Activated naive CD4-positive, alpha-beta T cell (primary cell): ENCODE measurements at places on chromosomes 7 and 10.
A peak's percentile ranks its signal among the peaks of the same experiment; 100 is the strongest.

DNA sequence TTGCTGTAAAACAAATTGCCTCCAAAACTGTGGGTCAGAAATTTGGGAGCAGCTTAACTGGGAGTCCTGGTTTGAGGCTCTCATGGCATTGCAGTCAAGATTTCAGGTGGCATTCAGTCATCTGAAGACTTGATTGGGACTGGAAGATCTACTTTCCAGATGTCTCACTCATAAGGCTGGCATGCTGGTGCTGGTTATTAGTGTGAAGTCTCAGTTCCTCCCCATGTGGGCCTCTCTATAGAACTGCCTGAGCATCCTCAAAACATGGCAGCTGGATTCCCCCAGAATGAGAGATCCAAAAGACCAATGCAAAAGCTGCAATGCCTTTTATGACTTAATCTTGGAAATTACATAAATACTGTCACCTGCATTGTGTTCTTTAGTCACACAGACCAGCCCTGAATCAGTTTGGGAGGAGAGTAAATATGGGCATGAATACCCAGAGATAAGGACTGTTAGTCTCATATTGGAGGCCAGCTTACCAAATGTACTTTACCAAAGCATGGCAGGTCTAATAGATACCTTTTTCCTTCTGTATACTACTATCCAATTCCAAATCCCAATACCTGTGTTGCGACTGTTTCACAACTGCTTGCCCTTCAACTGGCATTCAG, 6.5 kb upstream of the HERPUD2 start:
- no peak for DNase-seq

DNA sequence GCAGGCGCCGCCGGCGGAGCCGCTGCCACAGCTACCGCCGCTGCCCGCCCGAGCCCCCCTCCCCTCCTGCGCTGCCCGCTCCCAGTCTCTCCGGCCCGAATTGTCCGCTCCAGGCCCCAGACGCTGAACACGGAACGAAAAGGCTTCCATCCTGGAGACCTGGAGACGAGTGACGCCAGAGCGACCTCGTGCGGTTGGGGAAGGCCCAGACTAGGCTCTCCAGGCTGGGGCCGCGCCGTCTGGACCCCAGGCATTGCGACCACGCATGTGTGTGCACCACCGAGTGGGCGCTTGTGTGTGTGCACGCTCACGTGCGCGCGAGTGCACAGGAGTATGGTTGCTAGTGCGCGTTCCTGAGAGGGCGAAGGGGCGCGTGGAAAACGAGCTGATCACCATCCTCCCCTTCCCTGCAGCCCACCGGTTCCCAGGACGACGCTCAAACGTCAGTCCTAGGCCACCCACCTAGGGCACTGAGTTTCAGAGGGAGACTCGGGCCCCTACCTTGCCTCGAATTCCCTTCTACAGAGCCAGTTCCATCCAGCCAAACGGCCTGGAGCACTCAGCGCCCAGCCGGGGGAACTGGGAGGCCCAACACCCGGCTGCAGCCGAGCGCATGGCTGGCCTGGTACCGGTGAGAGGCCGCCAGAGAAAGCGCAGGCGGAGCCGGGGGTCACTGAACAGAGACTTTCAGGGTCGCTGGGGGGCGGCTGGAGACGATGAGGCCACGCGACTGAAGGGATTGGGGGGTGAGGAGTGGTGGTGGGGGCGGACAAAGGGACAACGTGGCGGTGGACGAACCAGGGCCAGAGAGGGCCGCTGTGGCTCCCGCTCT, 11.6 kb downstream of the LBX1 start:
- DNase-seq, result no peak

- DNase-seq, result no peak
These were observed 407.5 kb upstream of the PRKCQ start for GRCh38 chr10:6987536-6987945.

DNA sequence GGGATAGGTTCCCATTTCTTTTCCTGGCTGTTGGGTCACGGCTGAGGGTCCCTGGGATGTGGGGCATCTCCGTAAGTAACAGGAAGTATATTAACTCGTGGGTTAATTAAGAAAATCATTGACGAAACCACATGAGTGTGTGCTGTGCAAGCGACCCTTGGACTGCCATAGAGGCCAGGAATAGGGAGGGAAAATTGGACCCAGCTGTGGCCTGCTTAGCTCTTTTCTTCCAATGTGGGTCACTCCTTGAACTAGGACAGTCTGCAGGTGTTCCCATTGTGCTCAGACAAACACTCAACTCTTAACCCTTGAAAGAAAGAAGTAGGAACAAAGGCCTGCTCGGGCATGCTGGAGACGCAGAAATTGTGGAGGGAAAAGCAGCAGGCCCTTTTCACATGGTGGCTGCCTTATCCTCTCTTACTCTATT, 25.6 kb upstream of the PLEKHA1 start:
- DNase-seq, result no peak

DNA sequence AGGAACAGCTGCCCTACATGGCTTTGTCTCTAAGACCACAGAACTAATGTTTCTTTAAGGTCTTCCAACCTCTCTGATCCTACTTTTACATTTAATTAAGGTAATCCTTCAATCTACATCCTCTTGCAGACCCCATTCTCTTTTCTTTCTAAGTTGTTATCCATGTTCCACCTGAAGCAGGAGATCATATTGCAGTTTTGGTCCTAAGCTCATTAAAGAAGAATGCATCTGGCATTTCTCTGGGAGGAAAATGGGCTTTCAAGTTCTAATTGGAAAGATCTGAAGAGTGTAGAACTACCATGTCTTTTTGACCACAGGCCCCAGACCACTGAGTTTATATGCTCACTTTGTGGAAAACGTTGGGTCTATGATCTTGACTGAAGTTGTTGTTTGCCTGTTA, 111.2 kb downstream of the SEM1 start:
- DNase-seq, result no peak

GRCh38 chr10:117477211-117477947, 65.2 kb upstream of the EMX2 start:
- no peak for DNase-seq

GRCh38 chr10:16192337-16192736, 244.5 kb upstream of the PTER start:
- DNase-seq, result no peak

GRCh38 chr10:79948976-79949722, at the start of gene SFTPD:
Gene SFTPD (minus strand): TSS chr10:79949105. CDS start chr10:79946659, 2,446 bp downstream.
- no peak for DNase-seq

DNA sequence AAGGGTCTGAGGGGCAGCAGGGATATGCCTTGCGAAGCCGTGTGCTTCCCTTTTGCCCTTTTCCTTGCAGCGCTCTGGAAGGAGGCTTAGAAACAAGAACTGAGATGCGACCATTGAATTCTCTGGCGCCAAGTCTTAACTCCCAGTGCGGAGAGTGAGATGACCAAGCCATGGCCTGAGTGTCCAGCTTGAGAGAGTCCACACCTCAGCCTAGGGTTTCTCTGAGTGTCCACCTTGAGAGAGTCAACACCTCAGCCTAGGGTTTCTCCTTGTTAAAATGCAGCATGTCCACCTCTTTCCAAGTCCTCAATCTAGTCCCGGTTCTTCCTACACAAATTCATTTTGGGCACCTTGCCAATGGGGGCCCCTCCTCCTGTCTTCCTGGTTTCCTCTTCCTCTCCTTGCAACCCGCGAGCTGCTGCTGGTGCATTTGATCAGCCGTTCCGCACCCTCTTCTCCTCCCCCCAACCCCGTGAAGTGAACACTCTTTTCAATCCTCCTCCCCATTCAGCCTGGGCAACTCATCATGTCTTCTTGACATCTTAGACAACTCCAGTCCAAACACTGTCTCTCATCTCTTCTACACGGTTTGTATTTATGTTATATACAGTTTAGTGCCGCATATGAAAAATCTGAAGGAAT, 178.2 kb upstream of the PITRM1 start:
- DNase-seq, result no peak

- no peak for DNase-seq
These were observed 265.7 kb upstream of the BMPER start for GRCh38 chr7:33639552-33640197.

DNA sequence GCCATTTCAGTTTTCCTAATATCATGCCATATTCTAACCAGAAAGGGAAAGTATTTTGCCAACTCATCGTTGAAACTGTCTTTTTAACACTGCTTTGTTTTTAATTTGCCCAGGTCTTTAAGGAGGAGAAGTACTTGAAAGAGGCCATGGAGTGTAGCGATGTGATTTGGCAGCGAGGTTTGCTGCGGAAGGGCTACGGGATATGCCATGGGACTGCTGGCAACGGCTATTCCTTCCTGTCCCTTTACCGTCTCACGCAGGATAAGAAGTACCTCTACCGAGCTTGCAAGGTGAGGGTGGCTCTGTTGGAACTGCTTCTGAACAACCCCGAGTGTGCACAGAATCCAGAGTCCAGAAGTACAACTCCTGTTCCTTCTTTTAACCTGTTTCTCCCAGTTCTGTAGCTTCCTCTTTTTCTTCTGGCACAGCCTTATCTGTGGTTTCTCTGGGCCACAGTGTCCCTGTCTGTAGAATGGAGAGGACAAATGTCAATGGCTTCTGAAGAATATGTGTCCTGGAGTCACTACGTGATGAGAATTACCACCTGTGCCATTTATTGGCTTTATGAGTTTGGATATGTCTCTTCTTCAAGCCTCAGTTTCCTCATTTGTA, 60.1 kb downstream of the LANCL2 start:
- no peak for DNase-seq

- DNase-seq, result no peak
These were observed 19.0 kb downstream of the NUDCD3 start for GRCh38 chr7:44471436-44471835.

DNA sequence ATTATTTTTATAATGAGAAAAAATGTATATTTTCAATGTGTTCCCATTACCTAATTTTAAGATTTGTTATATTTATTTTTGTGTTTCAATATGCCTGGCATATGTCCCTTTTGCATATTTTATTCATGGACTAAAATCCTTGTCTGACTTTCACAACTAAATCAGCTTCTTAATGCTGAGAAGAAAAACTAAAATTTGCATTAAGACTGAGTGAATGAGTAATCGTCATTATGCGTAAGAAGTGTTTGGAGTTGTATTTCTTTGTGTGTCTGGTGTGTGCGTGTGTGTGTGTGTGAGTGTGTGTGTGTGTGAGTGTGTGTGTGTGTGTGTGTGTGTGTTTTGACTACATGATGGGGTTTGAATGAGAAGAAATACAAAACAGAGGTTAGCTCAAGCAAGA, 201.7 kb upstream of the SP8 start:
- DNase-seq, result no peak

DNA sequence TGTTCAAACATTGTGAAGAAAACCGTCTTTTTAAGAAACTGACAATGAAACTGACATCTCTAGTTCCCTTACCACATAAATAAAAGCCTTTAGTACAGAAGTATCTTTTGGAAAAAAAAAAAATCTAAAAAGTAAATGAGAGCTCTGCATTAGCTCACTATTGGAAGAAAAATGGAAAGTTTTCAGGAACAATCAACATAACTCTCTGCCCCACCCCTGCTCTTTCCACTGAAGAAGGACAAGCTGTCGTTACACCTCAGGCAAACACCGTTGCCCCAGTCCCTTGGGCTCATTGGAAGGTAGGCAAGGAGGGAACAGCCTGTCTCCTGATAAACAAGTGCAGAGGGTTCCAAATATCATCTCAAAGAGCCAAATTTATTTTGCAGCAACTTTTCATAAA, 22.4 kb upstream of the C1QL3 start:
- no peak for DNase-seq

GRCh38 chr10:60138842-60139241, 232.5 kb upstream of the CCDC6 start:
- DNase-seq, result no peak

DNA sequence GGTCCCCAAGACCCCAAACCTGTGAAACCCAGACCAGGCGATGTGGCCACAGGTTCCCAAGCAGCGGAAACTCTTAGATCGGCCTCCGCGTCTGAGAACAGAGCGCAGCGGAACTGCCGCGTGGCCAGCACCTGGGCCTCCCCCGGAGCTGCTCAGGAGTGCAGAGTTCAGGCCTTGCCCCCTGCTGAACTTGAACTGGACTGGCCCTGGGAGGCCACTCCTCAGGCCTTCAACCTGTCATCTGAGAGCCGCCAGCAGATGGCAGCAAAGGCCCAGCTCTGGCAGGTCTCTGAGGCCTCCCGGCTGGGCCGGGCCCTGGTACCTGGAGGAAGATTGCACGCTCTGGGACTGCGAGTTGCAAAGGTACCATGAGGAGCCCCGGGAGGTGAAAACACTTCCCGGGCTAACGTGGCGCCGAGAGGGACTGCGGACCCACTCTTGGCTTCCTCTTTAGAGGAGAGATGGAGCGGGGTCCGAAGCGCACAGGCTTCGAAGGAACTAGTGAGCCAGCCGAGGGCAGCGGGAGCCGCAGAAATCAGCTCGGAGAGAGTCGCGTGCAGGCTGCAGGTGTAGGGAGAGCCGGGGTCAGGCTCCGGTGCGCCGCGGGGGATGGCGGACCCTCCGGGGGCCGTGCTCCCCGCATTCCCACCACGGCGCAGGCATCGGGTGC, 89.2 kb downstream of the PAXIP1 start:
- peak; percentile 93 for DNase-seq

GRCh38 chr7:84085147-84085546, 109.4 kb downstream of the SEMA3A start:
- DNase-seq, result no peak

- no peak for DNase-seq
These were observed 4.6 kb downstream of the TET1 start for GRCh38 chr10:68564712-68565111.

DNA sequence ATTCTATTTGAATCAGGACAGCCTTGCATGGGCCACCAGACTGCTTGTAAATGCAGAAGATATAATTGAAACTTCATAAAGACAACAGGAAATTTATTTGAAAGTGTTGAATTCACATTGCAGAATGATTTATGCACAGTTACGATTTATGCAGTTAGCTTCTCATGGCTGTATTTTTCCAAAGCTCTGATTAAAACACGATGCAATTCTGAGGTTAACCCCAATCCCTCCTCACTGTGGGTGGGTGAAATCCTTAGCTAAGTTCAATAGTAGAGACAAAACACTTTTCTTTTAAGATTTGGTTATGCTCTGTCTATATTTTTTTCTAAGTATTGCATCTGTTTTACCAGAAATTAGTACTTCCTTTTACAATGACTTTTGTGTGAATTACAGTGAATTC, 728.8 kb upstream of the IGFBP3 start:
- DNase-seq, result no peak

- no peak for DNase-seq
These were observed 36.6 kb downstream of the AMZ1 start for GRCh38 chr7:2724453-2725177.

- no peak for DNase-seq
These were observed 106.1 kb downstream of the PRKCQ start for GRCh38 chr10:6473901-6474370.

- no peak for DNase-seq
These were observed 9.4 kb upstream of the MNX1 start for GRCh38 chr7:157019718-157020451.

DNA sequence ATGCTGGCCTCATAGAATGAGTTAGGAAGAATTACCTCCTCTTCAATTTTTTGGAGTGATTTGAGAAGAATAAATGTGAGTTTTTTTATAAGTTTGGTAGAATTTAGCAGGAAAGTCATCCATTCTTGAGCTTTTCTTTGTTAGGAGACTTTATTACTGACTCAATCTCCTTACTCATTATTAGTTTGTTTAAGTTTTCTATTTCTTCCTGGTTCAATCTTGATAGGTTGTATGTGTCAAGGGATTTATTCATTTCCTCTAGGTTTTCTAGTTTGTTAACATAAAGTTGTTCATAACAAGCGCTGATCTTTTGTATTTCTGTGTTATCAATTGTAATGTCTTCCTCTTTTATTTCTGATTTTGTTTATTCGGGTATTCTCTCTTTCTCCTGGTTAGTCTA, 47.4 kb downstream of the BICC1 start:
- no peak for DNase-seq

GRCh38 chr10:16965344-16965616, 148.1 kb upstream of the RSU1 start:
- DNase-seq, result no peak
